Hematopoietic multipotent progenitor cell treated with erythropoietin and hydrocortisone succinate and interleukin-3 and kit ligand, for 17 days (in vitro differentiated cells): ENCODE measurements at places on chromosomes 5 and 9.
A peak's percentile ranks its signal among the peaks of the same experiment; 100 is the strongest.

- no peak for DNase-seq
These were observed 154.4 kb upstream of the ERCC6L2 start for GRCh38 chr9:95721061-95721531.

DNA sequence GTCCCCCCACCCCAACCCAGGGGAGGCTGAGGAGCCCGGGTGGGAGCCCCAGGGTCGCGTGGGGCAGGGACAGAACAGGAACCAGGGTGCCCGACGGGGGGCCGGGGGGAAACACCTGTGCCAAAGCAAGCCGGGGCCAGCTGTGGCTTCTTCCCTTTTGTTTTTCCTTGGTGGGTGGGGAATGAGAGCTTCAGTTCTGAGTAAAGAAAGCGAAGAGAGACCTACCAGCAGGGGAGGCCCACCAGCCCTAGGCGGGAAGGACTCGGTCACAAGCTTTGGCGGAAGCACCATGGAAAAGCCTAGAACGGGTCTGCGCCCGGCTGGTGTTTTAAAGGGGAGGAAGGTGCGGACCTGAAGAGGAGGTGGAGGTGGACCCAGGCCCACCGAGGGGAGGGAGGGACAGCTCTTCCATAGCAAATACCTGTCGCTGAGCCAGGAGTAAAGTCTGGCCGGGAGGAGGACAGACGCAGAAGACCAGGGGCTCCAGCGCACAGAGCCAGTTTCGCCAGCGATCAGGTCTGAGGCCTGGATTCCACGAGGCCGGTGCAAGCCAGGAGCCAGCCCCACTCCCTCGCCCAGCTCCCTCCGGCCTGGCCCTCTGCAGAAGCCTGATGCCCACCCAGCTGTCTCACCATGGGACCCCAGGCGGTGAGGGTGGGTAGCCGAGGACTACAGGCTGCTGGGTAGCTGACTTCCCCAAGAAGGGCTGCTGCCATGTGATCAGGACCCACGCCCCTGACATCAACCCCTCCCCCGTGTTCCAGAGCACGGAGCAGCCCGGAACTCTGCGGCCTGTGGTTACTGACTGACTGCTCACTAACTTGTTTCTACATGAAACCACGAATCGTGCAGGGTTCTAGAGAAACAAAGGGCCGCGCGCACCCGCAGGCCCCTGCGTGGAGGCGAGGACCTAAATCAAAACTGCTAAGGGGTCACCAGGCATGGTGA lies 849 bp upstream of the MGAT1 start:
- DNase-seq, result peak; percentile 37

DNA sequence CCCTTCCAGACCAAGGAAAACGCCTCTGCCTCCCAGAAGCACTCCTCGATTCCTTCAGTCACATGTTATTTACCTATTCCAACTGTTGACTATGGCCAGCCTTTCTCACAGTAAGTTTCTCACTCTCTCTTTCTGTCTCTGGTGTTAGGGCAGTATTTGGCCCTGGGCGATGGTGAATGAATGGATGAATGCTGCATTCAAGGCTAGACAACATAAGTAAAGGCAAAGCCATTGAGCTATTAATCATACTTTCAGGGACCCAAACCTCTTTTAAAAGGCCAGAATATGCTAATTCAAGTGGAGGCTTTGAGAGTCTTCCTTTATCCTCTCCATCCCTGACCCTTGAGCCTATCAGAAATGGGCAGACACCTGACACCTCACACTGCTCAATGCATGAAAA lies 78.5 kb downstream of the SEC61B start:
- DNase-seq, result no peak

GRCh38 chr9:131739133-131739958 lies 530 bp downstream of the RAPGEF1 start:
- no peak for DNase-seq

GRCh38 chr5:80620211-80620610 lies 34.2 kb upstream of the MSH3 start:
- DNase-seq, result no peak

GRCh38 chr9:82167296-82167695 lies 178.7 kb downstream of the SPATA31D1 start:
- DNase-seq, result no peak

DNA sequence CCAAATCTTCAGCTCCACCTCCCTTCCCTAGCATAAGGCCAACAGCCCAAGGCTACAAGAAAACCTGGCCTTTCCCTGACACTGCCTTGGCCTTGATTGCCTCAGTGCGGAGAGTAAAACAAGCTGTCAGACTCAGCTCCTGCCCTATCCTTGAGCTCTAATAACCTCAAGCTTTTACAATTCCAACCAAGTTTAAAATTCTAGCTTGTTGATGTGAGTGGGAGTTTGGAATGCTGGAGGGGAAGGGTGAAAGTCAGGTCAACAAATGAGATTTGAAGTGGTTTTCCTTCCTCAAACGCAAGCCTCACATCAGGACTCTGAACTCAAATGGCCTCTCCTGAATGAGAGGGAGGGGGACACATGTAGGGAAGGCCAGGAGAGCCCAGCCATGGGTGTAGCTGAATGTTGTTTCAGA lies 197.0 kb upstream of the VLDLR start:
- DNase-seq, result no peak

DNA sequence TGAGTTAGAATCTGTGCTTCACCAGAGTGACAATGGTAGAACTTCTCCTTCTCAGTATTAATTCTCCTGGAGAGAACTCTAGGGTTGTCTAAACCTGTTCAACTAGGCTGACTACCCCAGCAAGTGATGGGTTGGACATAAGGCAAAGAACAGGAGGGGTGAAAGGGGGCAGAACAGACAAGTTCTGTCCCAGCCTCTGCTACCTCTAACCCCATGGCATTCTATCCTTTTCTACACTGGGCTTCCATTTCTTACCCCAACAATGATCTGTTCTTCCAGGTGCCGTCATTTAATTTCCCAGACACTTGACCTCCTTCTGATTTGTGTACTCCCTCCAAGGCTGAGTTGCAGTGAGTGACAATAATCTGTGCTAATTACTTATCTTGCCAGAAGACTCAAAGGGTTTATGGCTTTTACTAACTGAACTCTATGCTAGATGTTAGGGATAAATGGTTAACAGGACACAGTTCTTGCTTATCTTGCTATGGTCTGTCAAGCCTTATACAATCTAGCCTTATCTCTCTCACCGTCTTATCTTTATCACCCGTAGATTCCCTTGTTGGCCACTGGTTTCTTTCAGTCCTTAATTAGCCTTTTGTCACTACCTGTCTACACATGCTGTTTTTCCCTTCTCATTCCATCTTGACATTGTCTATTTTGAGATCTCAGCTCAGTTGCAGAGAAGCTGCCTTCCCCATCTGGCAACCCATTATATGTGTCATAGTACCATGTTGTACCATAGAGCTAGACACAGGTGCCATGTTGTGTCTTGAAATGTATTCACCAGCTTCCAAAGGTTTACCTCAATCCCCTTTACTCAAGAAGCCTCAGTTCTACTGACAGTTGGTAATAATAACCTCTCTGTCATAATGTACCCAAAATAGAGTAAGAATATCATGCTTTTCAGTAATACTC lies 10.0 kb upstream of the MATR3 start:
- no peak for DNase-seq

- DNase-seq, result no peak
These were observed 67.1 kb downstream of the ADAMTS12 start for GRCh38 chr5:33824516-33825195.

DNA sequence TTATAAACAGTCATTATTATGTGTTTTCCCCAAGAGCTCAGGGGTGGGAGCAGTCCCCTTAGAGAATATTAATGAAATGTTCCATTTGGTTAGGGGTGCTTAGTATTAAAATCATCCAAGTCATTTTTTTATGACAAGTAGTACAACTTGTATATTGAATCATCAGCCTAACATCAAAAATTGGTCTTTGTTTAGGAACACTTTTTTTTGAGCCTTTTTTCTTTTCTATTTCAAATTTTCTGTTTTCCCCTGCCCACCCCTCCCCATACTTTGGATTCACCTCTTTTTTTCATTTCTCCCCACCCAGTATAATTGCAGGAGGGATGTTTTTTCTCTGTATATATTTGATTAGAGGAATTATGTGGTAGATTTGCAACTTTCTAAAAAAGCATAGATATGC lies 25.8 kb downstream of the RBM27 start:
- DNase-seq, result no peak

GRCh38 chr9:30382271-30382670 lies 2002.2 kb upstream of the ACO1 start:
- DNase-seq, result no peak

DNA sequence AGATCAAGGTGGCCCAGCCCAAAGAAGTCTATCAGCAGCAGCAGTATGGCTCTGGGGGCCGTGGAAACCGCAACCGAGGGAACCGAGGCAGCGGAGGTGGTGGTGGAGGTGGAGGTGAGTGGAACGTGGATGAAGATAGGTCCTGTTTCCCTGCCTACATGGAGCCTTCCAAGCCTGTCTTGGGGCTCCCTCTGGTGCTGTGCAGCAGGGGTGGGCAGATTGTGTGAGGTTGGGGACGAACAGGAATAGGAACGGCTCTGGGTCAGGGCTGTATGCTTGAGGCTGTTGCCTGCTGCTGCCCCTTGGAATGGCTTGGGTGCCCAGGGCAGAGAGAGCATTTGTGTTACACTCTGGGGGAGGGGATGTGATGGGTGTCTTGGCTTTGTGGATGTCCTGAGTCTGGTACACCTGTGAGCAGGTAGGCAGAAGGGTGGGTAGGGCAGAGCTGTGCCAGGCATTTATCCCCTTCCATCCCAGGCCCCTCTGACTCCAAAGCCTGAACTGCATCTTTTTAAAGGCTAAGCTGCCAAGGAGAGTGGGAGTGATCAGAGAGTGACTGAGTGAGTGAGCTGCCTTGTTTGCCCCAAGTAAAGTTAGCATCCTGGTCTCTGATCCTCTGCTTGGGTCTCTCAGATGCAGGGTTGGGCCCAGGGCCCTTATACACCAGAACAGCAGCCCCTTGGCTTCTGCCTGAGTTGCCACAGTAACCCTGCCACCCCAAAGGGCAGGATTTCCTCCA lies 5.2 kb downstream of the HNRNPAB start:
- DNase-seq, result no peak

DNA sequence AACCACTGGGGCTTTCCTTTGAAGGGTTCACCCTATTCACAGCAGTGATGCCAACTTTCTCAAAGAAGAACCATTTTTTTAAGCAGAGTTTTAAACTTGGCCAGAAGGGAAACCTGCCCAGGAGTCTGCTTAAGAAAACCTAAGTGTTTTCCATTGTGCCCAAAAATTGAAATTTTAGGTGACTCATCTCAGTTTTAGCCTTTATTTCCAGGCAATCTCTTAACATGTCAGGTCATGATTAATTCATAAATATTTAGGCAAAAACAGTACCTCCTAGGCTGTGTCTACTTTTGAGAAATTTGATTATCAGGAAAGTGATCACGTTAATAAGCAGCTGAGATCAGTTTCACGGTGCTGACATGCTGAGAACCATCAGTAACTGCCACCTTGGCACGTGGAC lies 61.9 kb downstream of the TLE1 start:
- no peak for DNase-seq

DNA sequence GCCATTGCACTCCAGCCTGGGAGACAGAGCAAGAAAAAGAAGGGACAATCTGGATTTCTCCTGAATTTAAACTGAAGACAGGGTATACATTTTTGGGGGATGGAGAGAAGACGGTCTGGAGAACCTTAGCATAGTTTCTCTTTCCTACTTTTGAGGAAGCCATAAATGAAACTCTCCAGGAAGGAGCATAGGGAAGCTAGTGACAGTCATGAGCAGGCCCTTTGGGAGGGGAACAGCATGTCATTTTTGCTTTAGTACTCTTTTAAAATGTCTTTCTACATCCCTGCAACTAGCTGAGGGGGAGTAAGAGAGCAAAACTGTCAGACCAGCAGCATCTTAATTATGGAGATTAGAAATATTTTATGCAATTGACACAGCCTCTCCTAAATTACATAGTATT lies 8.2 kb upstream of the SLC44A1 start:
- no peak for DNase-seq

- DNase-seq, result no peak
These were observed 51.2 kb upstream of the HSPA9 start for GRCh38 chr5:138626333-138626944.

DNA sequence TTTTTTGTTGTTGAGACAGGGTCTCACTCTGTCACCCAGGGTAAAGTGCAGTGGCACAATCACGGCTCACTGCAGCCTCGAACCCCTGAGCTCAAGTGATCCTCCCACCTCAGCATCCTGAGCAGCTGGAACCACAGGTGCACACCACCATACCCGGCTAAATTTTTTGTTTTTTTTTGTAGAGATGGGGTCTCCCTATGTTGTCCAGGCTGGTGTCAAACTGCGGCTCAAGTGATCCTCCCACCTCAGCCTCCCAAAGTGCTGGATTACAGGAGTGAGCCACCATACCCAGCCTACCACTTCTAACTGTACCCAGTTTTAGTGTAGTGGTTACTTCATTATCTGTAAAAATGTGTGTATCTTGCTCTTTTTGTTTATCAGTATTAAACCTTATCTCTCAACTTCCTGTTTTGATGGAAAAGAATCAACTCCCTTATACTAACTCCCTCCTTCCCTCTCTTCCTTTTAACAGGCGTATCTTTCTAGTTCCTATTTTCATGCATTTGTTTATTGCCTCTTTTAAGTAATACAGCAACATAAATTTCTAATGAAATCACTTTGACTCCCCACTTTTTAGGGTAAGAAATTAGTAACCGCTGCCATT lies 33.1 kb downstream of the GRAMD2B start:
- no peak for DNase-seq

- DNase-seq, result no peak
These were observed 48.5 kb downstream of the SLC22A5 start for GRCh38 chr5:132417889-132418485.

GRCh38 chr5:76371960-76372322 lies 31.1 kb upstream of the IQGAP2 start:
- peak; percentile 53 for DNase-seq

DNA sequence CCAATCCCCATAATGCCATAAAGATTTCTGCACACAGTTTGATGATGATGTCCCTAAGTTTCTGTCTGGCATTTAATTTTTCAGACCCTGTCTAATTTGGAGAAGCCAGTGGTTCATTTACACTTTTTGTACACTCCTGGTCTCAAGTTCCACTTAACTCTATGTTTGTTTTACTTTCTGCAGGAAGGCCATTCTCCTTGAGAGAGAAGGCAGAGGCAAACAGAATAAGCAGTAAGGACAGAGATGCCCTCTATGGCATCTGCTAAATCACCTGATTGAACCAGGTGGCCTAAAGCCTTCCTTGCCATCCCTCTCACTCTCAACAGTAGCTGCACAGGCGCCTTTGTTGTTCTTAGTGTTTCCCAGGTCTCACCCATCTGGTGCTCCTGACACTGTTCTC lies 86.1 kb upstream of the LRRTM2 start:
- DNase-seq, result no peak

GRCh38 chr5:140596321-140596741 lies 31.7 kb downstream of the SLC35A4 start:
- no peak for DNase-seq
